ENCODE measurements at places on chromosomes 3 and 15.

- DNase-seq, result no peak
These were observed 2.5 kb upstream of the RFTN1 start for GRCh38 chr3:16515885-16516420.

- DNase-seq, result no peak
These were observed 69.0 kb upstream of the FNDC3B start for GRCh38 chr3:171970301-171970788.

GRCh38 chr3:130377960-130378676 is 32.6 kb downstream of the COL6A5 start:
- no peak for DNase-seq

DNA sequence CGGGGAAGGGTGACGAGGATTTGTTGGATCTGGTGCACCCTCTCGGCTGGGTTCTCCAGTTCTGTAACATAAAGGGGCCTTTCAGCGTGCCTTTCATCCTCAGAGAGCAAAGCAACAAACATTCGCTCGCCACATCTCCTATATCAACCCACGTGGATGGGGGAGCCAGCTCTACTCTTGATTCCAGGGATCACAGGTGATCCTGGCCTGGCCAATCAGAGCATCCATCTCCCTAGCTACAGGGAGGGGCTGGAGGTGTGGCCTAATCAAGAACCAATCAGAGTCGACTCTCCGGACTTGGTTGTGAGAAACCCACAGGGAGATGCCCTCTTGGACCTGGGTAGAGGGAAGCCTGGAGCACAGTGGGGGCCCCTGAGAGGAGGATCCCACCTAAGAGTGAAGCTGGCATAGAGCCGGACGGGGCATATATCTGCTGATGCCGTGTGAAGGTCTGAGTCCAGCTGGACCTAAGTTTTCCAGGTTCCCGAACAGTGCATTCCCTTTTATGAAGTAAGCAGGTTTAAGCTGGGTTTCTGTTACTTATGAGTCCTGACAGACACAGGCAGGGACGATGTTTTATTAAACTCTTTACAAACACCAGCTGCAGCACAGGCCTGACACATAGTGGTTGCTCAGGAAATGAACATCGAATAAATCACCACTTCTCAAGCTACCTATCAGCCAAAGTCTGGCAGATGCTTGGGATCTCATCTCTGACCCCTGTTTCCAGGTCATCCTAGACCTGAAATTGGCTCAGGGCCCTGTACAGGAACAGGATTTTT is 50.7 kb upstream of the RAD18 start:
- no peak for DNase-seq

DNA sequence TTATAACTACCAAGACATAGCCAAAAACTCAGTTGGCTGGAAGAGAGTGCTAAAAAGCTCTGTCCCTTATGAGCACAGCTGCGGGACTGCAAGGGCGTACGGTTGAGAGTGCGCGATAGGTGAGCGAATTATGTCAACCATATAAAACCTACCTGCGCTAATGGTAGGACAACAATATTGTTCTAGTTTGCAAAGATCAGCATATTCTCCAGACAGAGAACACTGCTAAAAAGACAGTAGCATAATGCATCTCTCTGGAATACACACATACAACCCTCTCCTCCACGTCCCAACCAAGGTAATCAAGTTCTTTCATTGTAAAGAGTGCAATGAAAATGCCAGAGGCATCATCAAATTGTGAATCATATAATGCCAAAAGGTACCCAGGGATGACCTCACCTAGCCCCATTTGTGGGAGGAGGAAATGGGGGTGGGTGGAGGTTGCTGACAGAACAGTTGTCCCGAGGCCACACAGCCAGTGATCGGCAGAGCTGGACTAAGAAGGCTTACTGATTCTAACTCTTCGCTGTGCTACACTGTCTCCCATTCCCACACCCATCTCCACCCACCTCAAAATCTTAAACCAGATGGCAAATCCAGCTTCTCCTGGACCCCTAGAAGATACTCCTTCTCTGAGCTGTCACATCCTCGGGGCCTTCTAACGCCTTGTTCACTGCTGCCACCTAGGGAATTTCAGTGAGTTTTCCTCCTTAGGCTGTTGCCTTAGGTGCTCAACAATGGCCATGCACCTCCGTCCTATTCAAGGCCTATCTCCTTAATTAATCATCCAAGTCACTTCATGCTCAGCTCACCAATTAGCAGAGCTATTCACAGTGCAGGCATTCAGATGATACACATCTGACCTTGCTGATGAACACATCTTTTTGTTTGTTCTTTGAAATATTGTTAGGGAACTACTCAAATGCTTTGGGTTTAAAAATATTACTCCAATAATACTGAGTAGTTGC is 60.7 kb downstream of the RPL22L1 start:
- DNase-seq, result peak; percentile 66

DNA sequence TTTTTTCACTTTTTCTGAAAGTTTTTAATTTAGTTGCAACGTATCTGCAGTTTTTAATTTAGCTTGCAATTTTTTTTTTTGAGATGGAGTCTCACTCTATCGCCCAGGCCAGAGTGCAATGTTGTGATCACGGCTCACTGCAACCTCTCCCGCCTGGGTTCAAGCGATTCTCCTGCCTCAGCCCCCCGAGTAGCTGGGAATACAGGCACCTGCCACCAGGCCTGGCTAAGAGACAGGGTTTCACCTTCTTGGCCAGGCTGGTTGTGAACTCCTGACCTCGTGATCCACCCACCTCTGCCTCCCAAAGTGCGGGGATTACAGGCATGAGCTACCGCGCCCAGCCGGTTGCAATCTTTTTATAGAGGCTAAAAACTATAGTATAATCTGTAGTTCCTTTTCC is 142.9 kb upstream of the ALCAM start:
- DNase-seq, result no peak

- DNase-seq, result no peak
These were observed 61.3 kb downstream of the CTDSPL start for GRCh38 chr3:37922721-37923568.

GRCh38 chr3:162269636-162270458 is 773.2 kb downstream of the OTOL1 start:
- DNase-seq, result no peak

DNA sequence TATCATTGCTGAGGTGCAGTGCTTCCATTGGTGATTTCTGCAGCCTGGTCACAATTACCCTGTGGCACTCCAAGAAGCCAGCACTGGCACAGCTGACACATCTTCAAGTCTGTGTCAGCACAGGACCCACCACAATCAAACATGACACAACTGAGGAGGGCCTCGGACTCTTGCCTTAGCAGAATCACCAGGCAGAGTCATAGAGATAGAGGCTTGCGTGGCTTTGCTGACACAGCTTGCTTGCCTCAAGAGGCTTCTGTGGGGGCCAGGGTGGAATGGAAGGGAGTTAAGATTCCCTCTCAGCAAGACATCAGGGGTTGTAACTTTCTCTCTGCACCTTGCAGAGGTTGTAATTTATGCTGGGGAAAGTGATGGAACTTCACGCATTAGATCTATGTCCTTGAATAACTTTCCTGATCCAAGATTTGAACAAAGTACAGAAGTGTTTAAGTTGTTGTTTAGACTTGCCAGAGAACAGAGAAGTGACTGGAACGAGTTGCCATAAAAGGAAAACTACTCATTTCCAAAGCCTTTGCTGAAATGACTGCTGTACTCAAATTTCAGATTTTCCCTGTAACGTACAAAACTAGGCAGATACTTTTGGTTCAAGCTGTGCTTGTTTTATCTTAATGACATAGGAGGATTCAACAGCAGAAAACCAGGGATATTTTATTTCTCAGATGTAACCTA is 170.7 kb downstream of the DIPK2A start:
- no peak for DNase-seq

DNA sequence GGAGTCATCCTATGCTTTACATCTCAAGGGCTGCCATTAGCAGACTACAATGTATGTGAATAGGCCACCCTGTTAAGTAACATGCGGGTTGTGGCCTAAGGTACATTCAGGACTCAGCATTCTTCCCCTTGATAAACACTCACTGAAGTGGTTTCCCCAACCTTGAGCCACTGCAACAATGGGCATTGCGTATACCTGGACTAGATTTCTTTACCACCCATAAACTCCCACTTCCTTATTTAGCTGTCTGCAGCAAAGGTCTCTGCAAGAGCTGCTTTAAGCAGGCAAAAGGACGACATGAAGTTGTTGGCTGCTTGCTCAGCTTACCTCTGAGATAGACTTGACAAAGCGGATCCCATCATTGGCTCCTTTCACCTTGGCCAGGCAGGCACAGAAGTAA is 16.2 kb downstream of the FYCO1 start:
- no peak for DNase-seq

Measured in D341Med (cell line).